Activated CD4-positive, alpha-beta T cell treated with anti-CD3 and anti-CD28 coated beads, Interleukin-2, amount 50 U/mL, for 48 hours (primary cell): ENCODE measurements at places on chromosomes 4 and X.
A peak's percentile ranks its signal among the peaks of the same experiment; 100 is the strongest.

DNA sequence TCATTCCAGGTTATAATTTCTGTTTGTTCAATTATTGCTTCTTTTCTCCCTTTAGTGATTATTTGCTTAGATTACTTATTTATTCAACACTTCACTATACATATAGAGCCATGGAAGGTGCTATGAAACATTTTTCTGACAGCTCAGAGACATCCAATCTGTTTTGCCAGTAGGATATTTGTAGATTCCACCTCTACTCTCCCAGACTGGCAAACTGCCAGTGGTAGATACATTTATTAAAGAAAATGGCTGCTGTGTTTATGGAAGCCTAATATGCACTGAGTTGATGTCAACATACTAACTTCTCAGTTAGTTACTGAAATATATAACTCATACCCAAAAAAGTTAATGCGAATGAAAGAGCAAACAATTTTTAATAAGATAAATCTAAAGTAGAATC lies 348.6 kb downstream of the TRAM1L1 start:
- DNase-seq, result no peak

GRCh38 chr4:80367737-80368136 lies 32.2 kb downstream of the CFAP299 start:
- no peak for DNase-seq

- no peak for DNase-seq
Observed at GRCh38 chr4:138249132-138249531, 7.0 kb upstream of the SLC7A11 start.

- peak; percentile 6 for DNase-seq
Observed at GRCh38 chrX:16671005-16671404, 21.0 kb downstream of the S100G start.

- no peak for DNase-seq
Observed at GRCh38 chrX:134004084-134004483, 18.7 kb upstream of the GPC3 start.

GRCh38 chr4:47084795-47085194 lies 53.4 kb downstream of the GABRB1 start:
- DNase-seq, result no peak

GRCh38 chr4:149409146-149409545 lies 406.5 kb downstream of the IQCM start:
- DNase-seq, result no peak

DNA sequence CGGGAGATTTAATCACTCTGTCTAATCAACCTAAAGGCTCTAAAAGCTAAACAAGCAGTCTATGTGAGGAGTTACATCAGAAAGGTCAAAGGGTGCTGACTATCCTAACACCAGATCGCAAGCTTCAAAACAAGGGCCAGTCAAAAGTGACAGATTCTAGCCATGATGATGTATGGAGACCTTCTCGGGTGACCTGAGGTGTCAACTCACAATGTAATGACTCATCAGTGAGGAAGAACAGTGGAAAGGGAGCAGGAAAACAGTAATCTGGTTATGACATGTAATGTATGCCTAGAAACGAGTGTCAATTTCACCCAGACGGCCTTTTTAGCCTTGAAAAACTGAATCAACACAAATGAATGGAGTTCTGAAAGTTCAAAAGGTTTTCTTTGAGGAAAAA lies 375.3 kb downstream of the IDS start:
- no peak for DNase-seq

- DNase-seq, result no peak
Observed at GRCh38 chr4:59339631-59340030, 1860.5 kb upstream of the ADGRL3 start.

DNA sequence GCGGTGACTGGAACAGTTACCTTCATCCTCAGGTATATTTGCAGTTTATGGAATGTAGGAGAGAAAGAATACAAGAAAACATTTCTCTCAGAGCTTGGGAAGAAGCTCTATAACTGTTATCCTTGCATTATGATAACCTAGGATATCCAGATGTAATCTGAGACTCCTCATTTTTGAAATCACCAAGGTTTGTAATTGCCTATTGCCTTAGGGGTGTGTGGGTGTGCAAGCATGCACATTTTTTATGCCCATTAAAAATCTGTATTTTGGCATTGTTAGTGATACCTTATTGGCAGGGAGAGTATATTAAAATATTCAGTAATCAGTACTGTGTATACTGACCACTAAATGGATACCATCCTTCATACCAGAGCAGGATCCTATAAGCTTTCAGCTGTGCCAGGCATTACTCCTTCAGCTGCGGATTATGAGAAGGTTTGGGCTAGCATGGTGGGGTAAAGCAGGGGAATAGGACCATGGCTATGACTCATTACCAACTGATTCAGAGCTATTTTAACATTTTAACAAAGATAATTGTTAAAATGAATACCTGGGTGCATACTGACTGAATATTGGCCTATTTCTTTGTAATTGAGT lies 8.3 kb downstream of the SEC24B start:
- no peak for DNase-seq

- no peak for DNase-seq
Observed at GRCh38 chrX:25068340-25068739, 52.6 kb upstream of the ARX start.

DNA sequence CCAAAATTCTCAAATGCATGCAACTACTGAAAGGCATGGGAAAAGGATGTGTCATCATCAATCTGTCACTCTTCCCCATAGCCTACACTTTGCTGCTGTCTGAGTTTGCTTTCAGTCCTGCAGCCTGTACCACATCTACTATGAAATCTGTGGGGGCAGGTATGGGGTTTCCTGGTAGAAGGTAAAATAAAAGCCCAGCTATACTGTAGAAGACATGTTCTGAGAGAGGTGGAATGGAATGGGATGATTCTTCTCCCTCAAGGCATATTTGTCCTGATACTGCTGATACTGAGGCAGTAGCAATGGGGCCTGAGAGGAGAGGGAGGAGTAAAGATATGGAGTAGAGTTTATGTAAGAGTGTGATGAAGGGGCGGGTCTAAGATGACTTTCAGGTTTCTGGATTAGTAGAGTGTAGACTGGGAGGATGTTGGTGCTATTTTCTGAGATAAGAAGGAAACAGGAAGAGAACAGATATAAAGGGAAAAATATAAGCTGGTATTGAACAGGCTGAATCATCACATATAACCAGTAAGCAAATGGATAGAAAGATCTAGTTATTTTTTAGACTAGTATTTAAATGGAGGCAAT lies 38.7 kb upstream of the GYPA start:
- DNase-seq, result no peak

DNA sequence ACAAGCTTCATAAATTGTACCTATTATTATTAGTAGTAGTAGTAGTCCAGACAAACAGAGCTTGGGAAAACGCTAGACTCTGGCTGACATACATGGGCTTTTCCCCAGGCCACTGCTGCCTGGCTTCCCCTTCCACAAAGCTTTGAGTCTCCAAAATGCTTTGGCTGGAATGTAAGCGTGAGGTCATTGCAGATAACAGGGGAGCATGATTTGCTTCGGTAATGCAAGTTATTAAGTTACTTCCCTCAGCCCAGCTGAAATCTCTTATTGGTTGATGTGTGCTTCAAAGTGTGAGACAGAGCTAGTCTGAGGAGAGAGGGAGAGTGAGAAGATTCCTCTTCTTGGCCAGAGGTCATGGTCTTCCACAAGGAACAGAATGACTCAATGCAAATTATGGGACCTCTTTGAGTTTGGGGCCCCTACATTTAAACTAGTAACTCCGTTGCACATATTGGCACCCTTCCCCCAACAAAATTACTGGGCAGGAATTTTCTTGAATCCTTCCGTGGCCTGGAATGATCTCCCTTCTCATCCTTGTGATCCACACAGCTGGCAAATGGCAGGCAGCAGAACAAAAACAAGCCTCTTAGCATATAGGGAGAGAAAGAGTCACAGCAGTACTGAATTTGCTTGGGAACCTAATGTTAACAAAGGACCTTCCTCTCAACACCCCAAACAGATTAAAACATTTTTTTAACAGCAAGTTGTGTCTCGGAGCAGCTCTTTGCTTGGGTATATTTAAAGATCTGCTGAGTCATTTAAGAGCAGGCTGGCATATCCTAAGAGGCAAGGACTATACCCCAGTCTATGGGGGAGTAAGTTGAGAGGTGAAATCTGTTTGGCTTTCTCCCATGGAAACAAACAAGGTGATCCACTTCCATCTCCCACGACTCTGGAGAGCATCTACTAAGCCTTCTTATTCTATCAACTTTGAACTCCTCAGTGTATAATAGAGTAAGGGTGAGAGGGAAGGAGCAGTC lies 19.9 kb downstream of the AR start:
- no peak for DNase-seq

DNA sequence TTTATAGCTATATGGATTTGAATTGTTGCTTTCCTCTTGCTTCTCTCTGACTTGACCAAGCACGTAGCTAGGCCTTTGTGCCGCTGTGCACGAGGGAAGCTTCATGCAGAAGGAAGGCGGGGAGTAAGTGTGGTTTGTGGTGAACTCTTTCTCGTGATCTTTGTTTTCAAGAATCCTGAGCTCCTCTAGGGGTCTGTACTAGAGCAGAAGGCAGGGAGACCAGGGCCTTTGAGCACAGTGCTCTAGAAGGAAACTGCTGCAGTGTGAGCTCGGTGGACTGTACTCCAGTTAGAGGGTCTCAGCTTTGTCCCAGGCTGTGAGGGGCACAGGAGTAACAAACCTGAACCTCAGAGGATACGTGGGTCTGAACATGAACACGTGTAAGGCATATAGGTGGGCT lies 49.0 kb downstream of the AGA start:
- peak; percentile 5 for DNase-seq

DNA sequence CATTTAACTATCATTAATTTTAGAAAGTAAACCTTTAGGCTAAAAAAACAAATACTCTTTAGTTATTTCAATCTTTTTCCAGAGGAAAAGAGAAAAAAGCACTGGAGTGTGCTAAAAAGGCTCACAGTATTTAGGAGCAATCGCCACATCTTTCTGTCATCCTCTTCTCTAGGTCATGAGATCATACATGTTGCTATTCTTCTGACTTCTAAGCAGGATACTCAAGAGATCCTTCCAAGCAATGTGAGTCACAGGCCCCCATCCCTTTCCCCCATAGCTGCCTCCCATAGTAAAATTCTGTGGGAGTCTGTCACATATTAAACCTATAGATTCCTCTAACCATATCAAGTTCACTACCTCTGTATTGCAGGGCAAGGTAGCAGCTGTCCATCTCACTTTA lies 7.7 kb downstream of the EDNRA start:
- DNase-seq, result no peak

GRCh38 chrX:16466640-16467432 lies 183.1 kb upstream of the S100G start:
- no peak for DNase-seq

GRCh38 chr4:17232566-17233253 lies 279.2 kb downstream of the QDPR start:
- no peak for DNase-seq

GRCh38 chrX:124726292-124726691 lies 379.9 kb downstream of the SH2D1A start:
- no peak for DNase-seq

GRCh38 chr4:121898150-121898549 lies 27.9 kb upstream of the BBS7 start:
- DNase-seq, result no peak

GRCh38 chr4:925771-926500 lies 6.2 kb downstream of the GAK start:
- no peak for DNase-seq

DNA sequence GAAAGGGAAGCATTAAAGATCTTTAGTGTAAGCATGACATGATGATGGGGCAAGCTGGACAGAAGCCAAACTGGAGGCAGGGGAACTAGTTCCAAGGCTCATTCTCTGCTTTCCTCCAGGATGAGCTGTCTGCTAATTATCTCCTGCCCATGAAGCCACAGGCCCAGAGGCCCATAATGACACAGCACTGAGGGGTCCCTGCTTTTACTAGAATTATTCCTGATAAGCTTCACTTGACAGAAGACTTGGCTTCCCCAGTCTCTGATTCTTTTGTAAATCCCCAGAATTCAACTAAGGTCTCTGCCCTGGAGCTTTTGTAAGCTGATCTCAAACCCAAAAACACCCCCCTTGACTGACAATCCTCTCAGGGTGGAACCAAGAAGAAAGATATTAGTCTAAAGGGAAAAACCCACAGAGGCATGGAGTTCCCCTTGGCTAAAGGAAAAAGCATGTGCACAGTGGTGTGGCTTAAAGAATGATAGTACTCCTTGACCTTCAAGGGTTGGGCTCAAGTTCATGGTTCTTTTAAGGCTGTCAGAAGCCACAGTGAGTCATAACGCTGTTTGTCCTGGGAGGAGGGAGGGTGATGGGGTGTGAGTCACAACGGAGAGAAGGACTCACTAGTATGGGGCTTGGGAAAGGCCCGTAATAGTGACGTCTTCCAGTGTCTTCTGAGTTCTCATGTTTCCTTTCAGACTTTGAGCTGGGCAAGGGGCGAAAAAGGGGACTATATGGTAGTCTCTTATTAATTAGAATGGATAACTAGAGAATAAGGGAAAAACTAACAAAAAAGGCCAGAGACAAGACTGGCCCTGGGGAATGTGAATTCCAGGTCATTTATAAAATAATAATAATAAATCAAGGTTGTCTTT lies 146.0 kb upstream of the CPEB2 start:
- peak; percentile 79 for DNase-seq

GRCh38 chrX:55008571-55009358 lies 8.6 kb downstream of the APEX2 start:
- no peak for DNase-seq

GRCh38 chr4:23213198-23213597 lies 520.5 kb downstream of the GBA3 start:
- no peak for DNase-seq

DNA sequence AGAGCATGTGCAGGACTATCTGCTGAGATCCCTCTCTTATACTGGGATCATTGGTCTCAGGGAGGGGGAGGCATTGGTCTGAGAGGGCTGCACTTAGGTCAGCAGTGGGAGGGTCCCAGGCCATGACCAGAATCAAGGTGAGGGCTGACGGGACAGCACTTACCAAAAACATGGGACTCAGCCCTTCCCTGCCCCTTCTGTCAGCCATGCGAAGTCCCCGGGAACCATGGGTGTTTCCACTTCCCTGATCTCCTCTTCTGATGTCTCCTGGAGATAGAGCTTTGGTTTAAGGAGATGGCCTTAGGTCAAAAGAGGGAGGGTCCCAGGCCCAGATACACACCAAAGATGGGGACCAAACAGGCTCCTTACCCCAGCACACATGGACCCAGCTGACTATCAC lies 12.9 kb upstream of the HSFX1 start:
- no peak for DNase-seq

GRCh38 chr4:41476310-41476885 lies 61.6 kb upstream of the LIMCH1 start:
- DNase-seq, result no peak

GRCh38 chr4:145281951-145282350 lies 101.6 kb upstream of the OTUD4 start:
- DNase-seq, result no peak

DNA sequence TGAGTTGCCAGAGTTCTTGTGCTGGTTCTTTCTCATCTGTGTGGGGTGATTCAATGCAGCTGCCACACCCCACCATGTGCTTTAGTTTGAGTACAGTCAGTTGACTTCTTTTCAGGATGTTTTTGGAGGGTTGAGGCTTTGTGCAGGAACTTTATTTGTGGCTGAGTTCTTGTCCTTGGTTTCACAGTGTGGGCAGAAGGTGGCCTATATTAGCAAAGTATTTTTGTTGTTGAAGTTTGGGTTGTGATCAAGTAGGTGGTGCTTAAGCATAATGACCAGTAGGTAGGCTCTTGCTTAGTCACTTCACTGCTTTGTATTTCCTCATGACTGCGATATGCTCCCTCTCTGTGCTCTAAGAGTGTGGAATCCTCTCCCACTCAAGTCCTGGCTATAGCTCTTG lies 80.3 kb downstream of the ARHGAP24 start:
- DNase-seq, result no peak

GRCh38 chrX:63686878-63687714 lies 97.9 kb downstream of the ARHGEF9 start:
- peak; percentile 6 for DNase-seq

GRCh38 chr4:177796841-177797240 lies 354.6 kb upstream of the AGA start:
- DNase-seq, result no peak
